DMS 273 treated with DMSO at 0.1 percent for 48 hours (cell line): ENCODE measurements at places on chromosomes 13 and 19.

GRCh38 chr13:112117258-112117954 is 50.5 kb downstream of the SOX1 start:
- no peak for DNase-seq

GRCh38 chr13:114104655-114105520 is 27.5 kb downstream of the RASA3 start:
- no peak for DNase-seq

DNA sequence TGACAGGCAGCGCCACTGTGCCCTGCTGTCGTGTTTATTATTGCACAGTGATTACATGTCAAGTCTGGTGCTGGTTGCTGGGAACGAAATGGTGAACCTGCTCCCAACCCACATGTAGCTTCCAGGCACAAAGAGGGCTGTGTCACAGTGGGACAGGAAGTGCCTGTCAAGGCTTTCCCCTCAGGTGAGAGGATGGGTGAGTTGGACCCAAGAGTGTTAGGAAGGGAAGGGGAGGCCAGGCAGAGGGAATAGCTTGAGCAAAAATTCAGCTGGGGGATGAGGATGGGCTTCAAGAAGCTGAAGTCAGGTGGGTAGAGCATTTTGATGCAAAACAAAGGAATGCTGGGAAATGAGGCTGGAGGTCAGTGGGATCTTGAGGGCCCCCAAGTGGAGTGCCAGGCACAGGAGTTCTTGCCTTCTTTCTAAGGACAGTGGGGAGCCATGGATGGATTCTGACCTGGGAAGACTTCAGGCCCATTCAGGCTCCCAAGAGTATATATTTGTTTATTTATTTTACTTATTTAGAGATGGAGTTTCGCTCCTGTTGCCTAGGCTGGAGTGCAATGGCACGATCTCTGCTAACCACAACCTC is 8.5 kb upstream of the QTRT1 start:
- DNase-seq = no peak

- no peak for DNase-seq
Measured at GRCh38 chr13:50631041-50631440, 212.5 kb downstream of the DLEU7 start.

DNA sequence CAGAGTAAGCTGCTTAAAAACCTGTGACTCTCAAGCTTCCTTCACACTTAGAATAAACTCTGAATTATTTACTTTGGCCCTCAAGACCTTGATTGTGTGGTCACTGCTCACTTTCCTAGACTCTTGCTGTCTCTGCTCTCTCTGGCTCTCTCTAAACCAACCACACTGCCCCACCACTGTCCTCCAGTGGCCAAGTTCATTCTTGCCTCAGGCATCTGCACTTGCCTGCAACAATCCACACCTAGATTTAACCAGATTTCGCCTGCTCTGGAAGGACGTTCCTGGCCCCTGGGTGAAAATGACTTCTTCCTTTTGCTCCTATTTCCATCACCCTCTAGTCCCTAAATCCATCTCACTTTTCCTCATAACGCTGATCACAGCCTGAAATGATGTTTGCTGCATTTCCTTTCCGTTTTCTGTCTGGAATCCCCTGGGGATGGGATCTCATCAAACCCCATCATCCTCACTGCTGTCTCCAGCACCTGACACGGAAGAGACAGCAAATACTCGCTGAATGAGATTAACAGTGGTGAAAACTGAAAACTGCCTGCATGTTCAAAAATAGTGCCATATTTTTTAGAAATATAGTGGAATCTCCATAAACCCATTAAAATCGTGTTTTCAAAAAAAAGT is 232.6 kb downstream of the UQCRFS1 start:
- DNase-seq = no peak

GRCh38 chr19:48872884-48873475 is 759 bp downstream of the PPP1R15A start:
- no peak for DNase-seq

DNA sequence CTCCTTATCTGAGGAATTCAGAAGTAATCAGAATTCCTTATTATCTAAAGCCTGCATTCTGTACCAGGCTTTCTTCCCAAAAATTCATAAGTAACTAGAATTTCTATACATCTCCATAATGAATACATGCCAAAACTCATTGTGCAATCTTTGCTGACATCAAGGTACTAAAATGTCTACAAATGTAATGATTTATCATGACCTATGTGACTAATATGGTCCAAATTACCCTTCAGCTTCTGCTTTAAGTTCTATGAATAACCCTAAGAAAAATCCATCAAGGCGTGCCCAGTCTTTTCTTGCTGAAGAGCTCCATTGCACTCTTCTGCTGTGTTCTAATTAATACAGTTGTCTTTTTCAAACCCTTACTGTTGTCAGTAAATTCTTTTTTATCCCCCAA is 58.5 kb upstream of the SLITRK1 start:
- DNase-seq = no peak

DNA sequence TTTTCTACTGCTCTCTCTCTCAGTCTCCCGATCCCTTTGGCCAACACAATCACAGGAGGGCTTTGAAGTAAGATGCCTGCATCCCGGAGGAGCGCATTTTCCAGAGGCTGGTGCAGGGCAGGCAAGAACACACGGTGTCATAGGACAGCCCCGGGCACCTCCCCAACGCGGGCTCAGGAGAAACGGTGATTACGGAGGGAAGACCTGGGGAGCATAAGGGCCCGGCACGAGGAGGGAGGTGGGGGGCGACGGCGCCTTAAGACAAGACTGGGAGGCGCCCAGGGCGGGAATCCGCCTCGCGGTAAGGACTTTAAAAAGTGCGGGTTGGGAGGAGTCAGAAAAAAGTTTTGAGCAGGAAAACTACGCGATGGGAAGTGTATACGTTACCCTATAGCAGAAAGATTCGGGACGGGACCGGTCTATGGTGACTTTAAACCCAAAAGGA is 18.7 kb upstream of the ZNF888 start:
- DNase-seq = no peak

GRCh38 chr13:75393839-75394520 is 88.0 kb downstream of the TBC1D4 start:
- DNase-seq = no peak

GRCh38 chr19:46107371-46107770 is 17.1 kb downstream of the IGFL3 start:
- DNase-seq = no peak

DNA sequence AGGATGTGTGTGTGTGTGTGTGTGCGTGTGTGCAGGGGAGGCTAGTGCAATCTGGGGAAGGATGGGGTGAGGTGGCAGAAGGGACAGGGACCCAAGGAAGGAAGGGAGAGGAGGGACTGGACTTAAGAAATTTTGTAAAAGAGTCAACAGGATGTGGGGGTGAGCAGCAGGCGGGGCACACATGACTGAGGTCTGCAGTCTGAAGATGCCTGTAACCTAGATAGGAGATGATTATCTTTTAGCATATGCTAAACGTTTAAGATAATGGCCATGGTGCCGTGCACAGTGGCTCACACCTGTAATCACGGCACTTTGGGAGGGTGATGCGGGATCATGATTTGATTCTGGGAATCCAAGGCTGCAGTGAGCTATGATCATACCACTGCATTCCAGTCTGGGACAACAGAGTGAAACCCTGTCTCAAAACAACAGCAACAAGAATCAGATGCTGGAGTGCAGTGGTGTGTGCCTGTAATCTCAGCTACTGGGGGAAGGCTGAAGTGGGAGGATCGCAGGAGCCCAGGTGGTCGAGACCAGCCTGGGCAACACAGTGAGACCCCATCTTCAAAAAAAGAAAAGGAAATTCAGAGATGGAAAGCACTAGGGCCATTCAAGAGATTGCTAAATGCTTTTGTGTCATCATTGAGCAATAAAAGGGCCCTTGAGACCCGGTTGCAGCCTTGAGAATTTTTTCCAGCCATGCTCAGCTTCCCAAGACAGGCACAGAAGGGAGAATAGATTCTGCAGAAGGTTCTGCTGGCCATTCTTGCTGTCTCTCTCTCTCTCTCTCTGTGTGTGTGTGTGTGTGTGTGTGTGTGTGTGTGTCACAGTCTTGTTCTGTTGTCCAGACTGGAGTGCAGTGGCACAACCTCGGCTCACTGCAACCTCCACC is 3.8 kb upstream of the ZNF414 start:
- DNase-seq = no peak

- no peak for DNase-seq
Measured at GRCh38 chr19:22527554-22527953, 105.4 kb upstream of the ZNF98 start.

DNA sequence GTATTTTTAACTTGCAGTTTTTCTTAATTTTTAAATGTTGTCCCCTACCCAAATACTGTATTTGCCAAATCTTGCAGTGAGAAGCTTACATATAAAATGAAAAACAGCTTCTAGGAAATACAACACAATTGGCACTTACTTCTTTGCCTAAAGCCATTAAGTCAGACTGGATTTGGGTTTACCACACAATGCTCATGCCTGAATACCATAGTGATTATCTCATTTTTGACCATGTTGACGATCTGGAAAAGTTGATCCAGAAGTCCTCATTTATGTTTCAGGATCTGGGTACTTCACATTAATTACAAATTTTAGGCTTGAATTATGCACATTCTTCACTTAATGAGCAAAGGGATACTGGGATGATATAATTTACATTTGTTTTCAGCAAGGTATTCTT is 2.4 kb downstream of the RNF6 start:
- no peak for DNase-seq

GRCh38 chr13:49654011-49654410 is 25.7 kb downstream of the ARL11 start:
- no peak for DNase-seq
